M059J (cell line): ENCODE measurements at places on chromosomes 11 and 22. TPM values are rescaled to one million over a fixed set of nuclear protein-coding genes. Genes with fewer than 3 reads are reported as not detected.

- no peak for DNase-seq
Measured at GRCh38 chr22:39318507-39319283, 728 bp downstream of the RPL3 start.

- DNase-seq, result no peak
Measured at GRCh38 chr11:75205564-75206020, 35.0 kb upstream of the TPBGL start.

GRCh38 chr11:95863486-95864140 is 60.3 kb downstream of the MTMR2 start:
- peak; percentile 44 for DNase-seq

GRCh38 chr22:44999231-44999630 is 10.6 kb downstream of the PHF21B start:
- no peak for DNase-seq

GRCh38 chr11:117045956-117046355 is 52.3 kb downstream of the SIK3 start:
- DNase-seq, result no peak

GRCh38 chr11:79906164-79906563 is 465.3 kb upstream of the TENM4 start:
- no peak for DNase-seq

- no peak for DNase-seq
Measured at GRCh38 chr22:33841281-33842005, 78.8 kb downstream of the LARGE1 start.

DNA sequence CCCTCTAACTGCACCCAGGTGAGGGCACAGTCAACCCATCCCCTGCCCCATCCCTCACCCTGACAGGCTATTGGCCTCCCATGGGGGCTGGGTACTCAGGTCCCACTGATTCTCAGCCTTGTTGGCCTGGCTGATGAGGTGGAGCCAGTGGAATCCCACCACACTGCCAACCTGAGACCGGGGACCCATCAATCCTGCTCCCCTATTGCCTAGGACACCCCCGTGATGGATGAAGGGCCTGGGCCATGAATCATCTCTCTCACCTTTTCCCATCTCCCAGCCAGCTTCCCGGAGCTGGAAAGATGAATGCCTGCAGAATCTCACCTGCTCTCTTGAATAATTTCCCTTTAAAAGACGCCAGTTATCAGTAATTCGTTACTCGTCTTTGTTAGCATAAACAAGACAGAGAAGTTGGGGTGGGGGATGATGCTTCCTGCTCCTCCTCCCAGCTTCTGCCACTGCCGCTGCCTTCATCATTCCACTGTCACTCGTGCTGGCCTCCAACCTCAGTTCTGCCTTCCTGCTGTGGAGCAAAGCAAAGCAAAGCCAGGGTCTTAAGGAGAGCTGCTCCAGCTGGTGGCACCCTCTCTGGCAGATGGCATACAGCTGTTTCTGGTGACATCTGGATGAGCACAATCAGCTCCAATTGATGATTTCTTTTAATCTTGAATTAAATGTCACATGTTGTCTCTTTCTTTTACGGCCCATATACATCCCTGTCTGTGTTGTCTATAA is 204.0 kb upstream of the NECTIN1 start:
- DNase-seq, result no peak

- DNase-seq, result no peak
Measured at GRCh38 chr11:69496202-69496557, 14.7 kb downstream of the LINC01488 start.

DNA sequence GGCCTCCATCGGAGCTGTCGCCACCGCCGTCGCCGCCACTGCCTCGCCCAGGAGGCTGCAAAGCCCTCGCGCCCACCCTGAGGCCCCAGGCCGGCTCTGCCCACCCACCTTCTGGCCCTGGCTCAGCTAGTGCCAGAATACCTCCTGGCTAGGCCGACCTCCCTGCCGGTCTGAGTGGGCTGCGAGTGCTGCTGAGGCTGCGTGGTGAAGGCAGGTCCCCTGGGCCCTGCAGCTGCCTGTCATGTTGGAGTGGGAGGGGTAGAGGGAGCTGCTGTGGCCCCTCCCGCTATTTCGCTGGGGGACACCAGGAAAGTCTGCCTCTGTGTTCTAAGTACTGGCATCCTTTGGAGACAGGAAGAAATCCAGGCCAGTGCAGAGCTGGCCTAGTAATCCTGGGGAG is 34.2 kb downstream of the LRRC10B start:
- DNase-seq, result no peak

GRCh38 chr11:76794371-76795289 is 11.5 kb downstream of the TSKU start:
- DNase-seq, result no peak

DNA sequence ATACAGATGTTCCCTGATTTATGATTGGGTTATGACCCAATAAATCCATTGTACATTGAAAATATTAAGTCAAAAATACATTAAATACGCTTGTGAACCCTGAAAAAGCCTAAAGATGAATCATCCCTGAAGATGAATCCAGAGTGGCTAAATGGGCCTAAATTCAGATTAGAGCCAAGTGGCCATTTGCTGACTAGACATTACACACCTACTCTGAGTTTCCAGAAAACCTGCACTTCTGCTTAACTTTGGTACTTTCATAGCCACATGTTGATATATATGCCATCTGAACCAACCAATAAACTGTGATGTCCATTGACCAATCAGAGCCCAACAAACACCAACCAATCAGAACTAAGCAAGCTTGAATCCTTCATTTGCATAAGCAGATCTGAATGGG is 106.9 kb downstream of the WT1 start:
- DNase-seq, result no peak

Gene OR10G7
- not detected in 2 replicates for total RNA-seq

Gene SPON1
- 0.05 and 0.17 TPM in 2 replicates for total RNA-seq

Gene DDTL
- total RNA-seq, result 3.7 and 4.1 TPM in 2 replicates

Gene NNMT
- 76.6 and 129 TPM in 2 replicates for total RNA-seq

Gene PGA3
- total RNA-seq, result not detected in 2 replicates

Gene EFCAB6
- 0.54 TPM in 1 of 2 replicates, not detected in the other for total RNA-seq

Gene CECR2
- not detected in 2 replicates for total RNA-seq

Gene LRP4
- 0.98 and 1.1 TPM in 2 replicates for total RNA-seq

Gene RASD2
- total RNA-seq, result 1.6 and 2.4 TPM in 2 replicates

Gene ARHGAP32
- total RNA-seq, result 4.4 and 8.5 TPM in 2 replicates

Gene KLHDC7B
- total RNA-seq, result 0.02 and 0.37 TPM in 2 replicates
